Parietal lobe (tissue), 2 donors: ENCODE measurements at places on chromosomes 2 and 18. TPM values are rescaled to one million over a fixed set of nuclear protein-coding genes. Genes with fewer than 3 reads are reported as not detected.

ZNF638 gene
- 570 TPM for total RNA-seq

TTC21B gene
- total RNA-seq: 156 TPM

KLF11 gene
- total RNA-seq: 14.7 TPM

NEURL3 gene
- total RNA-seq: not detected

SPATA3 gene
- not detected for total RNA-seq

C2orf80 gene
- 21.0 TPM for total RNA-seq

MRO gene
- 0.31 TPM for total RNA-seq

SRSF7 gene
- 122 TPM for total RNA-seq

BCL11A gene
- 313 TPM for total RNA-seq

CLEC4F gene
- total RNA-seq: not detected

SERPINB3 gene
- not detected for total RNA-seq

ECEL1 gene
- 0.63 TPM for total RNA-seq

IL37 gene
- total RNA-seq: not detected

IL1F10 gene
- total RNA-seq: not detected

RGPD3 gene
- total RNA-seq: 1.3 TPM

PROM2 gene
- 9.4 TPM for total RNA-seq

SPP2 gene
- total RNA-seq: not detected

FBLN7 gene
- total RNA-seq: 2.5 TPM

EFR3B gene
- 69.5 TPM for total RNA-seq

NEB gene
- total RNA-seq: 2.5 TPM
